Spinal cord (tissue), 10 donors: ENCODE measurements at places on chromosomes 2 and 18.
A peak's percentile ranks its signal among the peaks of the same experiment; 100 is the strongest.

GRCh38 chr2:231355508-231356465 is 39.7 kb upstream of the B3GNT7 start:
- DNase-seq = peak; percentile 29

- no peak for DNase-seq
Observed at GRCh38 chr18:39019989-39020388, 1454.4 kb upstream of the CELF4 start.

DNA sequence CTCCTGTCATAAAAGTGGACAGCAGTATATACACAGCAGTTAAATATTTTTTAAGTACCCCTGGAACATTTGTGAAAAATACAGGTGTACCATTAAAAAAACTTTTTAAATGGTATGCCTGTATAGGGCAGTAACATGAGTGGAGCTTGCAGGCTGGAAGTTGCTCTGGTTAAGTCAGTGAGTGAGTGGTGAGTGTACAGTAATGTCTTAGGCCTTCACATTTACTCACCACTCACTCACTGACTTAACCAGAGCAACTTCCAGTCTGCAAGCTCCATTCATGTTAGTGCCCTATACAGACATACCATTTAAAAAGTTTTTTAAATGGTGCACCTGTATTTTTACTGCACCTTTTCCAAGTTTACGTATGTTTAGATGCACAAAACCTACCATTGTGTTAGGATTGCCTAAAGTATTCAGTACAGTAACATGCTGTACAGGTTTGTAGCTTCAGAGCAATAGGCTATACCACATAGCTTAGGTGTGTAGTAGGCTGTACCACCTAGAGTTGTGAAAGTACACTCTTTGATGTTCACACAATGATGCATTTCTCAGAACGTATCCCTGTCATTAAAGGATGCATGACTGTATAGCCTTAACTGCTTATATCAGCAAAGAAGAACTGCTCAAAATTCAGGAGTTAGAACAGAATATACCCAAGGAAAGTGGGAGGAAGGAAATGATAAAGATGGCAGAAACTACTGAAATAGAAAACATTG is 112.6 kb downstream of the EHBP1 start:
- DNase-seq = no peak

GRCh38 chr2:45121236-45121927 is 112.1 kb upstream of the SIX2 start:
- DNase-seq = no peak

GRCh38 chr2:29921560-29921915 is at the start of gene ALK:
Gene ALK (minus strand): TSS chr2:29921586. CDS start chr2:29920659, 927 bp downstream.
- DNase-seq = peak; percentile 99

DNA sequence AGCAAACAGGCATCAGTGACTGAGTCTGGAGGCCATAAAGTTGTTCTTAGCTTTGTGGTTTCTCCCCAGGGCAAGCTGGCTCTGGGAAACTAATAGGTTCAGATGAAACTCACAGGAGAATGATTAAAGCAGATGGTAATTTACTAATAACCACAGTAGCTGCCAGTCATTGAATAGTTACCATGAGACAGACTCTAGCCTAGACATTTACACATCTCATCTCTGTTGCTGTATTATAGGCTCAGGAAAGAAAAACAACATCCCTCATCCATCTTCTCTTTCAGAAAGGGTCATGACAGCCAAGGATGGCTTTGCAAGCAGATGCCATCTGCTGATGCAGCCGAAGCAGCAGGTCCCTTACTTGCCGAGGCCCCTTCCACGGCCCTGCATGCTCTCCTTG is 314.0 kb upstream of the ID2 start:
- peak; percentile 61 for DNase-seq

DNA sequence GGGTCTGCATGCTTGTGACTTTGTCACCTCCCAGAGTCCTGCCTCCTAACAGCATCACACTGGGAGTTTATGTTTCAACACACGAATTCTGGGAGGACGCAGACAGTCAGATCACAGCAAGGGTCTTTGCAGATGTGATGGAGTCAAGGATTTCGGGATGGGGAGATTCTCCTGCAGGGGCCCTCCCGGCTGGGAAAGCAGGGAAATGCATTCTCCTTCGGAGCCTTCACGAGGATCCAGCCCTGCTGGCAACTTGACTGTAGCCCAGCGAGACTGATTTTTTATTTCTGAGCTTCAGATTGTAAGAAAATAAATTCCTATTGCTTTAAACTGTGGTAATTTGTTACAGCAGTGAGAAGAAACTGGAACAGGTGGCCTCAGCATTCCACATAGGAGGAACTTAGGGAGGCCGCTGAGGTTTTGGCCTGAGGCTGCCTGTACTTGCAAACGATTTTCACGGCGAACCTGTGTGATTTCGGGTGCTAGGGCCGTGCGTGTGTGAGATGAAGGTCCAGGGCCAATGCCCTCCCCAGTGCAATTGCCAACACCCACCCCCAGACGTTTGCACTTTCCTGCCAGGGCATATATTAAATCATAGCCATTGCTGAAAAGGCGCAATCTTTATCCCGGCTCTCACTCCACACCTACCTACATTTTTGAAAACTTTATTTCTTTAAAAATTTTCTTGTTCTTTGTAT is 79.8 kb downstream of the ASB1 start:
- DNase-seq = no peak

DNA sequence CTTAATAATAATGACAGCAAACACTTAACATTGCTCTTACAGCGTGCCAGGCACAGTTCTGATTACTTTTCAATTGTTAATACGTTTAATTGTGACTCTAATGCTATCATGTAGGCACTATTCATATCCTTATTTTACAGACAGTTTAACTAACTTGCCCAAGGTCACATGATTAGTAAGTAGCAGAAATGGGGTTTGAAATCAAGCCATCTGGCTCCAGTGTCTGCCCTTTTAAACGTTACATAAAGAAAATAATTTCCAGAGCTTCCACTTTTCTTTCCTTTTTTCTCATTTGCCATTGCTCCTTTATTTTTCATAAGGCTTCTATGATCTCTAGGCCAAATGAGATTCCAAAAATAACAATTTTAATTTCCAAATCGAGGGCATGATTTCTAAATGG is 50.6 kb upstream of the IKZF2 start:
- no peak for DNase-seq

DNA sequence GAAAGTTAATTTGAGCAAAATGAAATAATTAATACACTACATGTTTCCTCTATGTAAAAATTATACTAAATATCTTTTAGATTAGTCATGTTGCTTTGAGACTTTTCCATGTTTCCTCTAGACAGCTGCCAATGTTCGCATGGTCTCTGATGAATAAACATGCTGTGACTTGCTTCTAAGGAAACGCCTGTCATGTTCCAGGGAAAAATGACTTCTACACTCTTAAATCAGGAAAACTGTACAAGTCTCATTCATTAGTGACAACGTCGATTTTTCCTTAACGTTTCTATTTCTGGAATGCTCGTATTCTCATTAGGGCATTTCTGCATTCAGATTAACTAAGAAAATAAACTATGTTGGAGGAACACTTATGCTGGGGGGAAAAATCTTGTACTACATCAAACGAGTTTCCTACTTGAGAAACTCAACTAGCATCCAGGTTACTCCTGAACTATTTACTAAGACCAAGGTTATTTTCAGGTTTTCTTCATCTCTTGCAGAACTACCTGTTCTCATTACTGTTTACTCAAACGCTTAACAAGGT is 1.6 kb downstream of the COBLL1 start:
- DNase-seq = no peak

GRCh38 chr2:23767876-23768621 is 158.9 kb downstream of the ATAD2B start:
- no peak for DNase-seq

DNA sequence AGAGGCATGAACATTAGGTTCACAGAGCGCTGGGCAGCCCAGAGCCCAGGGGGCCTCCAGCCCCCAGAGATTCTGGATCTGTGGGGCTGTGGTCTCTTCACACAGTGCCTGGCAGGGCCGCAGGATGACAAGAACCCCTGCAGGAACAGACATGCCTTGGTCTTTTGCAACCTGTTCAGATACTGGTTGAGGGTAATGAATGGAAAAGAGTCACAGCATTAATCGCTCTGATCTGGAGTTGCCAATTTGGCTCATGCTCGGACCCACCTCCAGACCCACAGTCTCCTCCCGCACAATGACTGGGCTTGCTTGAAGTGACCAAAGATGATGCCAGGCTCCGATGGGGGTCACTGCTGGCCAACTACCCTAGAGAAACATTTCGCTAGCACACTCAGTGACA is 229.4 kb upstream of the SMAD2 start:
- no peak for DNase-seq

- DNase-seq = no peak
Observed at GRCh38 chr2:117058366-117058765, 756.1 kb upstream of the DDX18 start.

GRCh38 chr2:171522052-171522787 is at the start of gene CYBRD1:
Gene CYBRD1 (plus strand): TSS chr2:171522474. CDS start chr2:171522546, 72 bp downstream.
- DNase-seq = peak; percentile 12

GRCh38 chr2:89784960-89785359 is 1093.5 kb downstream of the RPIA start:
- DNase-seq = no peak

- DNase-seq = no peak
Observed at GRCh38 chr2:237921967-237922492, 44.8 kb upstream of the UBE2F start.

GRCh38 chr2:215790523-215791421 is 222.6 kb downstream of the MREG start:
- DNase-seq = no peak
